ENCODE measurements at places on chromosomes 2 and 18.

DNA sequence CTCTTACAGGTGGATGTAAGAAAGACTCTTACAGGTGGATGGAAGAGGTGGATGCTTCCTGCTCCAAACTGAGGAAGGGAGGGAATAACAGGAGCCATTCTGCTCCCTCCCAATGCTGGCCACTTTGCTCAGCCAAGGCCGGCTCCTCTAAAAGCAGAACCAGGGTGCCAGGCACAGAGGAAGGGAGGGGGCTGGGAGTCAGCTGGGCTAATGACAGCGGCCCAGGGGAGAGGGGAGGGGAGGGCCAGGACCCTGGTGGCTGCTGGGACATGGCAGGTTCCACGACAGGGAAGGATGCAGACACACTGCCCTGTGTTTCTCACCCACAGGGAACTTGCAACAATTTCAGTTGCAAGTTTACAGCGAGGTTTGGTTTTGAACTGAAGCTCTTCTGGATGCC is 173.4 kb downstream of the ANAPC1 start:
- no peak for DNase-seq

GRCh38 chr2:215609089-215610032 is 173.5 kb upstream of the FN1 start:
- DNase-seq, result no peak

- no peak for DNase-seq
Observed at GRCh38 chr18:23136326-23137096, 1.2 kb downstream of the CABLES1 start.

DNA sequence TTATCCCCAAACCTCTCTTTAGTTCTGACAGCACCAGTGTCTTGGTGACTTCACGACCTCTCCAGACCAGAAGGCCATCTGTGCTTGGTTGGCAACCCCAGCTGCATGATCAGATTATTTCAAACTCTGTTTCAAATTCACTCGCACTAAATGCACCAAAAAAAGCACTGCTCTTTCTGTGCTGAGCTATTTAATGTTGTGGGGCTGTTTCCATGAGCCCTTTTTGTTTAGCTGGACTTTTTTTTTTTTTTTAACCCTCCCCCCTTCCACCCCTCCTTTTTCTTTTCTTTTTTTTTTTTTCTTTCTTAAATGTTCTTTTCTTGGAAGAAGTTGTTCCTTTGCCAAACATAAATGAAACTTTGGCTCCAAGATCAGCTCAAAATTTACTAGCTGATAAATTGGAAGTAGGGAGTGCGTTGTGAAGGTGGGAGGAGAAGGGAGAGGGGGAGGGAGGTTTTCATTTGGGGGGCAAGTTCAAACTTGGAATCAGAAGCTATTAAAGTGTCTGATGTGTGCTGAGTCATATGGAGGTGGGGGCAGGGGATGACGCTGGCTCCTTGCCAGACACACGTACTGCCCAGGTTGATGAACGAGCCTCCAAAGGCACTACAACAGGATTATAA is 543.0 kb upstream of the TNP1 start:
- DNase-seq, result no peak

- DNase-seq, result no peak
Observed at GRCh38 chr2:40556739-40557138, 104.8 kb upstream of the SLC8A1 start.

GRCh38 chr18:25494888-25495287 is 142.9 kb upstream of the ZNF521 start:
- DNase-seq, result no peak

- no peak for DNase-seq
Observed at GRCh38 chr2:240594511-240595380, 8.2 kb downstream of the CAPN10 start.

GRCh38 chr18:45413180-45413836 is 202.0 kb upstream of the SLC14A2 start:
- DNase-seq, result no peak

- no peak for DNase-seq
Observed at GRCh38 chr2:205612636-205613035, 69.7 kb upstream of the NRP2 start.

DNA sequence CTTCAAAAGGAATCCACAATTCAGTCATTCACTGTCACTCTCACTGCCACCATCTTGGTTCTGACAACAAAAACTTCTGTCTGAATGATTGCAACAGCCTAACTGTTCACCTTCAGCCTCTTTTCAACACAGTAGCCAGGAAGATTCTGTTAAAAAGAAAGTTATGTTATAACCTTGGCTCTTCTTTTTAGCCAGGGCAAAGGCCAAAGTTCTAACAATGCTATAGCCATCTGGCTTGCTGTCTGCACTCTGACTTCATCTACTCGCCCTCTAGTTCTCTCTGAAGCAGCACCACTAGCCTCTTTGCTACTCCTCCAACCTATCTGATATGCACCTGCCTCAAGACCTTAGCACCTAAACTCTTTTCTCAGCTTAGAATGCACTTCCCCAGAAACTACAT is 158.5 kb downstream of the ZNF385B start:
- DNase-seq, result no peak

DNA sequence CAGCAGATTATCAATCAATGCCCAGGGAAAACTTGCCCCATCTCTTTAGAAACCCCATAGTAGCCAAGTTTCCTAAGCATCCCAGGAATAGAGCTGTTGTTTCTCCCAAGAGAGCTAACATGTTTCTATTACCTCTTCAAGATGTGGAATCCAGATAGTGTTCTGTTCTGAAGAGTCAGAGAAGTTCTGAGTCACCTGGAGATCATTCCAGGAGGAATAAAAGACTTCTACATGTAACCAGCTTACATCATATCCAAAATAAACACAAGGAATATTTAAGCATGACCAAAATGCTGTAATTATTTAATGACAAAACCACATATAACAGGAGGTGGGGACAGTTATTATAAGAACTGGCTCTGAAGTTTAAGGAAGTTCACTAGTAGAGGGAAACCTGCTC is 51.0 kb upstream of the GORASP2 start:
- no peak for DNase-seq

DNA sequence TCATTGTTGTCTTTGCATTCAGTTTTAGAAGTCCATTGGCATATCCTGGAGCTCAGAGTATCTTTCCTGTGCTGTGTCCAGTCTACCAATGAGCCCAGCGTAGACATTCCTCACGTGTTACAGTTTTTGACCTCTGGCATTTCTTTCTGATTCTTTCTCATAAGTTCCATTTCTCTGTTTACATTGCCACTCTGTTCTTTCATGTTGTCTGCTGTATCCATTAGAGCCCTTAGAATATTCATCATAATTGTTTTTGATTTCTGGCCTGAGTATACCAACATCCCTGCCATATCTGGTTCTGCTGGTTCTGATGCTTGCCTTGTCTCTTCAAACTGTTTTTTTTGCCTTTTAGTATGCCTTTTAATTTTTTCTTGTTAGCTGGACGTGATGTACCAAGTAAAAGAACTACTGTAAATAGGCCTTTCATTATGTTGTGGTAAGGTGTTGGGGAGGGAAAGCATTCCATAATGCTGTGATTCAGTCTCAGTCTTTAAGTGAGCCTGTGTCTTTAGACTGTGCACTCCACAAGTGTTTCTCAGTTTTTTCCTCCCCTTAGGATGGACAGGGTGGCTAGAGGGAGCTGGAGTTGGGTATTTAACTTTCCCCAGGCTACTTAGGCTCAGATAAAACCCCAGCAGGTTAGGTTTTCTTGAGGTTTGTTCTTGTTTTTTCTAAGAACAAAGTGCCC is 35.6 kb downstream of the CEP192 start:
- no peak for DNase-seq

DNA sequence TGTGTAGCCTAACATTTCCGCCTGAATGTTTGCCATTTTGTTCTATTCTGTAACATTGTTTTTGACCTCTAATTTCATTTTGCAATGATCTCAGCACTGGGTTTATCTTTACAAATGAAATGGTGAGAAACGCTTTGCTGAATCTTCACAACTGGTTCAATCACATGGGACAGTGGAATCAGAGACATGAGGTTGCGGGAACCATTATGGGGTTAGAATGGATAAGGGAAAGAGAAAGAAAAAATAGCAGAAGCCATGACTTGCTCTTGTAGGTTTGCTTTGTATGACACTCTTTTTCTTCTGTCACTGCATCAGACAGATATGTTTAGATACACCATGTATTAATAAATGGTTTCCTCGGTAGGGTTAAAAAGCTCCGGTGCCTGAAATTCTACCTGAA is 114.3 kb upstream of the PELI1 start:
- no peak for DNase-seq

DNA sequence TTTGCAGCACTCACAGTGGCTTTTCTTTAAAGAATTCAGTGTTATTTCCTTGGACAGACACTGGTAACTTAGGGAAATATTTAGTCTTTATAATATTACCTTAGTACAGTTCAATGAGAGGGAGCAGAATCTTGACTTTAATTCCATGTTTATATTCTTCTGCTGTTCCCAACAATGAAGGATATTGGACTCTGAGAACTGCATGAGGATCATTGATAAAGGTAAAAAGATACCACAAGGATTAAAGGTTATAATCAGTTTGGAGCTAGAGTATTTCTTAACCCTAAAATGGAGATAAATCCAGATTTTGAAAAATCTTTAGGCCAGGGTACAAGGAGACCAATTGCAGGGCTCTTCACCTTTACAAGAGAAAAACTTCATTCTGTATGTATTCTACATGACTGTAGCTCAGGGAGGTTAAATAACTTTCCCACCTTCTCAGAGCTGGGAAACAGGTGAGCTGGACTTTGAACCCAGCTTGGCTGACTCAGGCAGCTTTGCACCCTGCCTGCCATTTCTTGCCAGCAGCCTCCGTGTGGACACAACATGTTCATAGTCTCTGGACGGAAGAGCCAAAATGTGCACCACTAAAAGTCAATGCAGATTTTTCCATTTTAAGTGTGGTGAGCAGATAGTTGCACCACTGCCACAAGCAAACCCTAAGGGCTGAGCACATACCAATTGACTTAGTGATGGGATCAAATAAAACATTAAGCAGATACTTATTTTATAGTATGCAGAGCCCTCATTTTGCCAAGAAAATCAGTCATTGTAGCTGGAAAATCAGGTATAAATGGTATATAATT is 26.7 kb downstream of the UPP2 start:
- no peak for DNase-seq

DNA sequence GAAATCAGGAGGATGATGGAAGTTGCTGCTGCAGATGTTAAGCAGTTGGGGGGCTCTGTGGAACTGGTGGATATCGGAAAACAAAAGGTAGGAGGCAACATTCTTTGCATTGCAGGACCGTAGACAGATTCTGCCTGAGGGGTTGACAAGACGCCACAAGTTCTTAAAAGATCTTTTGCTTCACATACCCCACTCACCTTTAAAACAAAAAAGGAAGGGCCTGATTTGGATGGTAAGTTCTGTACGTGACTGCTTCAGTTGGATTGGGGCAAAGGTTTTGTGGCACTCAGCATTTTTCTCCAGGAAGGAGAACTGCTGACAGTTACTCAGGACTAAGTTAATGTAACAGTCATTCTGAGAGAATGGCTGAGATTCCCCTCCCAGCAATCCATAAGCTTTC is 5.2 kb downstream of the CNDP2 start:
- no peak for DNase-seq

DNA sequence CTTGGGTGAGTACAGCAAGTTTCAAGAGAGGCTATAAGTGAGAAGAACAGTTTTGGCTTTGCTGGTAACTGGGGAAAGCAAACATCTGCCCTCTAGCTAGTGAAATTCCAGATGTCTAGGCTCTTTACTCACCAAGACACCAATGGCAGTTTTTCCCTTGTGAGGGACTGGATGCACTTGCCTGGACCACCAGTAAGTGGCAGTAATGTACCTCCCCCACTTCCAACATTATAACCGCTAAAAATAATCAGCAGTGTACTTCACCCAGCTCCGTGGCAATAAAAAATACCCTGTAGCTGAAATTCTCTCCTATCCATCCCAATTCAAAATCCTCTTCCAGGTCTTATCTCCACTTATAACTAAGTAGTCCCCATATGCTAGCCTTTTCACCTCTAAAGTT is 383.9 kb downstream of the ARHGAP15 start:
- peak; percentile 43 for DNase-seq

DNA sequence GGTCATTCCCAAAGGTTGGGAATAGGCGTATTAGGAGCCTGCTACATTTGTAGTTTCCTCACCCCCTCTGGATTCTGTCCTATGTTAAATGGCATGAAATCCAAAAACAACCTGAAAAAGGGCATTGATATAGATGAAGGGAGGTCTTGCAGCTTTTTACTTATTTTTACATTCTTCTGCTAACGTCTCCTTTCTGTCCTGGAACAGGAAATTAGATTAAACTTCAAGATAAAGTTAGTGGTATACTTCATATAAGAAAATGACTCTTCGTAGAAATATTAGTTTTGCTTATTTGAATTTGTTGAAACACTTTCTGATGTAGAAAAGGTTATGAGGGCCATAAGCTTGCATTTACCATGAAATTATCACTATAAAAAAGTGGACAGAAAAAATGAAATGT is 694.5 kb downstream of the ADCYAP1 start:
- DNase-seq, result no peak

DNA sequence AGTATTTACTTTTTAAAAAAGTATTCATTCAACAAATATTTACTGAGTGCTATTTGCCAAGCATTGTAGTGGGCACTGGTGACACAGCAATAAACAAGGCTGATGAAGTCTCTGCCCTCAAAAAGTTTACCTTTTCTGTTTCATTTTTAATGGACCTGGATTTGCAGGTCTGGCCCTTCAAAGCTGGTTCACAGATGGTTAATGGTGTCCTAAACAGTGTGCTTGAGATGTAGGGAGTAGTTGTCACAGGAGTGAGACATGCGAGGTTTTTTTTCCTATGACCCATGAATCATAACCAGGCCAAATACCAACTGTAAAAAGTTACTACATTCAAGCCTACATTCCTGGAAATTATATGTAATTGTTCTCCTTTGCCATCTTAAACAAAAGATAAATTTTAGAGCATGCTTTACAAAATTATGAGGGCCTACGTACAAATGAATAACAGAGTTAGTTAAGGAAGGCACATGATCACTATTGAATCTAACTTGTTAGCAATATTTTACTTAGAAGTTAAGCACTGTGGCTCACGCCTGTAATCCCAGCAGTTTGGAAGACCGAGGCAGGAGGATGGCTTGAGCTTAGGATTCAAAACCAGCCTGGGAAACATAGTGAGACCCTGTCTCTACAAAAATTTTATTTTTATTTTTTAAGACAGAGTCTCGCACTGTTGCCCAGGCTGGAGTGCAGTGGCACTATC is 223.9 kb downstream of the MBD5 start:
- no peak for DNase-seq

DNA sequence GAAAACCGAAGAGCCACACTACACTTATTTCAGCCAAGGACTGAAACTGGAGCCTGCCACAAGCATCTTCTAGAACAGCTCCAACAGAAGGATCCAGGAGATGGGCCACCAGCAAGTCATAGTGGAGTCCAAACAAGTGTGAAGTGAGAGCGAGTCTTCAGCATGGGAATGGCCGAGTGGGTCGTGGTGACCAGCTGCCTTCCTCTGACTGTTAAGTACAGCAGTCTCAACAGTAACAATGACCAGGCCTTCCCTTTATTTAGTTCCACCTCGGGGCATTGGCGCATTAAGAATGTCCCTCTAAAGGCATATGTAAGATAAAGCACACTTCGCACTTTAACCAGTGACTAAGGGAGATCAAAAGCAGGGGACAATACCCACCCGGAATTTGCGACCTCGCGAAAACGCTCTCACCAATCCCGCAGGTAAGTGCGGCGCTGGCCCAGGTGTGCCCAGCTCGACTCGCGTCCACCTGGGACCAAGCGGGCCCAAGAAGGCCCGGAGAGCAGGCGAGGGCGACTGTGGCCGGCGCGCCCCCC is 1.1 kb downstream of the L3MBTL4 start:
- DNase-seq, result no peak
